ENCODE measurements at places on chromosomes 4 and X. TPM values are rescaled to one million over a fixed set of nuclear protein-coding genes. Genes with fewer than 3 reads are reported as not detected.

DNA sequence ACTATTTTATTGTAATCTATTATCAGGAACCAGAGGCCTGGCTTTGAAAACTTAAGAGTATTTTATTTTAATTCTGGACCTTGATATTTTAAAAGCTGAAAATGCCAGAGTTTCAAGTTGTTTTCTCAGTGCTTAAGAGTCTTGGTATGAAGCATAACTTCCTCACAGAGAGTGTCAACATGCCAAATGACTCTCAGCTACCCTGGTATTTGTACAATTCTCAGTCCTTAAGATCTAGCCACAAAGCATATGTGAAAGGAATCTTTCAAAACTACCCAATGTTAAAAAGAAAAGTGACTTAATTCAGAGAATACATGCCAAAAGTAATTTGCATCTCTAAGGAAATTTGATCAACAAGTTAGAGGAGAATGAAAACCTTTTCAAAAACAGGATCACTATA is 171.9 kb downstream of the DKK2 start:
- no peak for DNase-seq

Gene DCAF4L1
- 0.38 TPM for total RNA-seq

GRCh38 chr4:163048447-163048846 is 118.2 kb downstream of the NAF1 start:
- no peak for DNase-seq

GRCh38 chrX:41276661-41277506 is 57.1 kb upstream of the DDX3X start:
- no peak for DNase-seq

DNA sequence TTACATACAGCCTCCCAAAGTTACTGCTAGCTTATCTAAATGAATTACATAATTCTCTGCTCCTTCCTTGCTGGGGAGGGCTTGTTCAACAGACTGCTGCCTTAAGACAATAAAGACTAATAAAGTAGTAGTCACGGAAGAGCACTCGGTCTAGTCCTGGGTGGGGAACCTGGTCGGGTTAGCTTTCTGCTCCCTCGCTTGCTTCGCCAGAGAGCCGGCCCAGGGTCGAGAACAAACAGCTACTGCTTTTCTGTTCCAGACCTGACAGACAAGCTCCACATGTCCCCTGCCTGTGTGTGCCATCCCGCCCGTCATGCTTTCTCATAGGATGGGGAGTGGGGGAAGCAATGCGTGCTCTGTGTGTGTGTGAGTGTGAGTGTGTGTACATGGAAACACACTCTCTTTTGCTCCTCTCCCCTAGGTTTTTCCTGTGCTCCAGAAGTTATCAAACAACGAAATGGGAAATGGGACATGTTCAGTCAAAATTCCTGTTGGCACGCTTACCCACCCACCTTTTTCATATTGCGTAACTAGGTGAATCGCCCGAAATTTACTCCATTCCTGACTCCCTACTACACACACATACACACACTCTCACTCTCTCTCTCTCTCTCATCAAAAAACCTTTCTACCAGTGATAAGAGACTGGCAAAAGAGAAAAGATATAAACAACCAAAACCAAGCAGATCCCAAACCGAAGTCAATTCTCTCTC is 1.3 kb downstream of the NPY1R start:
- no peak for DNase-seq

Gene NHSL2
- 17.3 TPM for total RNA-seq

- DNase-seq: no peak
These were observed 6.4 kb downstream of the ADH5 start for GRCh38 chr4:99082192-99082591.

GRCh38 chr4:47465004-47465403 is 1.5 kb upstream of the COMMD8 start:
- no peak for DNase-seq

- DNase-seq: no peak
These were observed 462.7 kb upstream of the RPS6KA3 start for GRCh38 chrX:20729416-20729815.

- DNase-seq: no peak
These were observed 340.8 kb downstream of the ADGRL3 start for GRCh38 chr4:61540944-61541343.

Gene GYPA
- total RNA-seq: not detected

DNA sequence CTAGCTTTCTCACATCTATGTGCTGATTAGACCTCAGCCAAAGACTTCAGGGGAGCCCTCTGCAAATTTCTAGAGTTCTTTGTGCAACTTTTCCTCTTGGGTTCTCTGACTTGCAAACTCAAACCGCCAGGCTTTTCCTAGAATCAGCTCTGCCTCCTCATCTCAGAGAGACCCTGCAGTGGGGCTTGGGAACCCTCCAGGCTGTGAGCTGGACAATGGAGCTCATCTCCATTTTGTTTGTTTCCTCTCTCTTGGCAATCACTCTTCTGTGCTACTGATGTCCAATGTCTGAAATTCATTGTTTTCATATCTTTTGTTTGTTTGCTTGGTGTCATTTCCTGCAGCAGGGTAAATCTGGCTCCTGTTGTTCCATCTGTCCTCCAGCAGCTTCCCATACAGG is 33.0 kb downstream of the GYPB start:
- no peak for DNase-seq

- peak; percentile 62 for DNase-seq
These were observed 724 bp downstream of the THOC2 start for GRCh38 chrX:123731987-123732669.

Gene RAB33A
- total RNA-seq: 0.75 TPM

Gene F8
- total RNA-seq: 12.7 TPM

Gene RAB9B
- 0.55 TPM for total RNA-seq

Data from upper lobe of right lung (tissue), 1 donor.